Sigmoid colon (tissue), 7 donors: ENCODE measurements at places on chromosomes 3 and 15. TPM values are rescaled to one million over a fixed set of nuclear protein-coding genes. Genes with fewer than 3 reads are reported as not detected.

GRCh38 chr3:149473357-149474249 lies 894 bp upstream of the TM4SF4 start:
- no peak for DNase-seq

Gene TMF1
- 31.3 TPM for total RNA-seq

DNA sequence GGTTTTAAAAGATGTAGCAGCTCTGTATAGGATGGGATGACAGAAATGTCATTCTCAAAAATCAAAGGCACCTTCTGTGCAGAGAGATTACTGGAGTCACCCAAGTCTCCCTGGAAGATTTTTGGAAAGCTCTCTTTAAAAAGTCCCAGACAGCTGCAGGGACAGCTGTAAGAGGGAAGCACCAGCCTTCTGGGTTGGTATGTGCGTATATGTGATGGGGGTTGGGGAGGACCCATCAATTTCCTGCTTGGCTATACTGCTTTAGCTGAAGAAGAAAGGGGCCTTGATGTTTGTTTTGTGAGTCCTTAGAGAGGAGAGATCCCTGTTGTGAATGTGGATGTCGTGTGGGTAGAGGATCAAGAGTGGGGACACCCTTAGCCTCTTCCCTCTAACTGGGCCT lies 5.4 kb upstream of the SEC11A start:
- no peak for DNase-seq

- no peak for DNase-seq
These were observed 83.3 kb downstream of the EDEM1 start for GRCh38 chr3:5270666-5271371.
